ENCODE measurements at places on chromosomes 11 and 22. TPM values are rescaled to one million over a fixed set of nuclear protein-coding genes. Genes with fewer than 3 reads are reported as not detected.

GRCh38 chr11:7892840-7893254 lies 38.2 kb downstream of the OR10A6 start:
- peak; percentile 24 for DNase-seq

DNA sequence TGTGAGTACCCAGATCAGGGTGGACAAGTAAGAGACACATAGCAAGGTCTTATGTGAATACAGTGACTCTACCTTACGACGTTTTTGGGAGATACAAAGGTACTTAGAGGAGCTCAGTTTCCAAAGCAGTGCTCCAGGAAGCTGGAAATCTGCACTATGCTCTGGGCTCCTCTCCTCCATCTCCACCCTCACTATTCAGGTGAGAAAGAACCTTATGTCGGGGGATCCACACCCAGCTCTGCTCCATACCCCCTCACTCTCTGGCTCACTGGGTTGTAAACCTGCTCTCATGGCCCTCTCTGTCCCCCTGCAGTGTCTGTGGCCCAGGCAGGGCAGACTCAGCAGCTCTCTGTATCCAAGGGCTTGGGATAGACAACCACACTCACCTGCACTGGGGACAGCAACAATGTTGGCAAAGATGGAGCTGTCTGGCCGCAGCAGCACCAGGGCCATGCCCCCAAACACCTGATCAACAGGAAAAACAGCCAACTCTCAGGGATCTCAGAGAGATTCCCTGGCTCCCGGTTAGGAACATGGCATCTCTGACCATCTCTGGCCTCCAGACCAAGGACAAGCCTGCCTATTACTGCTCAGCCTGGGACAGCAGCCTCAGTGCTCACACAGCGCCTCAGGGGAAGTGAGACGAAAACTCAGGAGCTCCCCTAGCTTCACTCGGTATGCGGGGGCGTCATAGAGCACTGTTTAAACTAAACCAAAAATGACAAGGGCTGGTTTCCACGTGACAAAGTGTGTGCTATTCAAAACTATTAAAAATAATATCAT lies 60.9 kb upstream of the TOP3B start:
- no peak for DNase-seq

- no peak for DNase-seq
Observed at GRCh38 chr11:72681226-72682153, 7.3 kb upstream of the PDE2A start.

DNA sequence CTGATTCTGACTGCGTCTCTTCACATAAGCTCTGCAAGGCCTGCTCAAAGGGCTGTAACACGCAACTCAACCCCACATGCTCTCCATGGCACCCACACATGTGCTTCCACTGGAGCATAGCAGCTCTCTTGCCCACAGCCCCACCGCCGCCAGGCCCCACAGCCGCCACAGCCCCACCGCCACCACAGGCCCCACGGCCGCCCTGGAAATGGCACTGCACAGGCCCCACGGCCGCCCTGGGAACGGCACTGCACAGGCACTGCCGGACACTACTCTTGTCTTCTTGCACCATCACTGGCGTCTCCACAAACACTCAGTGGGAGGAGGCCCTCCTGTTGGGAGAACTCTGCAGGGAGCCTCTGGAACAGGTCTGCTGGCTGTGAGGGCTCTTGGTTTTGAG lies 8.6 kb downstream of the MOB2 start:
- DNase-seq, result no peak

AMPD3 gene
- 3.4 TPM for total RNA-seq

DNA sequence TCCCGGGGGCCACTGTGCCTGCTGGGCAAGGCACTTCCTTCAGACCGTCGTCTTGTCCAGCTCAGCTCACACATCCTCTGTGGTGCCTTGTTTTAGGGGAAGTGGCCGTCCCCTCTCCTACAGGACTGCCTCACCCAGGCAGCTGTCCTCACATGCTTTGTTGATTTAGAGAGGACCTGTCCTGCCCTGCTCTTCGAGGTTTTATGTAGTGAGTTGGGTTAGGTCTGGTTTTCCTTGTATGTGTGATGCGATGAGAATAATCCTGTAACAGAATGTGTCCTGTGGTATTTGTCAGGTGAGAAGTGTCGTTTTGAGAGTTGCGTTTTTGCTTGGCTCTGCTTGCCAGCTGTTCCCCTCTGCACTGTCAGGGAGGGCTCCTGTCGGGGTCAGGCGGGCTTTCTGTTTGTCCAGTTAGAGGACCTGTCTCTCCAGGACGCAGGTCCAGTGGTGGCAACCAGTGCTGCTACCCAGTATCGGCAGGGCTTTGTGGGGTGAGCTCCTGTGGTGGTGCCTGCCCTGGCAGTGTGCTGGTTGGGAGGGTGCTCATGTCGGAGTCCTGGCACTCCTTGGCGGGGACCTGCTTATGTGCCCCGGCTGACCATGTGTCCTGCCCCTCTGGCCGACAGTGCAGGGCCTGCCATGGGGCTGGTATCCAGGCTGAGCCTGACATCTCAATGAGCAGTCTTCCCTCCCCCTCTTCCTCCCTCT lies 41.3 kb downstream of the MUC6 start:
- no peak for DNase-seq

GRCh38 chr11:71787098-71787823 lies 45.7 kb upstream of the DEFB108B start:
- peak; percentile 69 for DNase-seq

DAGLA gene
- total RNA-seq, result 1.5 TPM

Data from pulmonary artery endothelial cell (primary cell).